ENCODE measurements at places on chromosomes 12 and 14.

- no peak for DNase-seq
Observed at GRCh38 chr14:85420278-85420677, 109.7 kb upstream of the FLRT2 start.

DNA sequence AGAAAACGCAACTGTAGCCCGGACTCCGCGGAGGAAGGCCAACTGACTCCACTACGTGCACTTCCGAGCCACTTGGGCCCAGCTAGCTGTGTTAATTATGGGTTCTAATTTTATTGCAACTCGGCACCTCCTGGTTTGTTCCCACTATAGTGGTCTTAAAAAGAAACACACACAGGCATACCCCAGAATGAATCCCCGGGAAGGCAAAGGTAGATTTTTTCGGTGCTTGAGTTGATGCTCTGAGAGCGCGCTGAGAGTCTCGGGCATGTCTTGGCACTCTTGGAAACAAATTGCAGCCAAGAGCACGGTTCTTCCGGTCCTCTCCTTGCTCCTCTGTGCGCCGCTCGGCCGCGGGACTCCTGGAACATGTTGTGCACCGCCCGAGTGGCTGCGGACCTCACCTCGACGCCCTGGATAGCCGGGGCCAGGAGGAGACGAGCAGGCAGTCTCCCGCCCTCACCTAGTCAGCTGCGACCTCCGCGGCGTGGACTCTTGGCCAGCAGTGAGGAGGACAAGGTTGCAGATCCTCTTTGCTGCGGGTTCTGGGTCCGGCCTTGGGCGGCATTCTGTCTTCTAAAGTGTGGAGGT, 6.8 kb upstream of the PAX9 start:
- DNase-seq = no peak

DNA sequence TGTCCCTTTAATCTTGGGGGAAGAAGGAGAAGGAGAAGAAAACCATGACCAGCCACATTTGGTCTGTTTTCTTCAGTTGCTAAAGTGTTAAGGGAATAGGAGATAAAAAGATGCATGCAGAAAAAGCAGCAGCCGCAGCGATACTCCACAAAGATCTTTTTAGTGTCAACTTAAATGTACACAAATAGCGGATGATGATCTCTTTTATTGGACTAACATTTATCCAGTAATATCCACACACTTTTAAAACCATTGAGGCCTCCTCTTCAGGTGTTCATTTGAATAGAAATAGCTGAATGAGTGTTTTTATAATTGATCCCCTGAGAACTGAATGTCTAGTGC, 83.5 kb downstream of the PAPOLA start:
- DNase-seq = no peak

- DNase-seq = peak; percentile 59
Observed at GRCh38 chr12:108323581-108323980, 15.5 kb downstream of the CMKLR1 start.

DNA sequence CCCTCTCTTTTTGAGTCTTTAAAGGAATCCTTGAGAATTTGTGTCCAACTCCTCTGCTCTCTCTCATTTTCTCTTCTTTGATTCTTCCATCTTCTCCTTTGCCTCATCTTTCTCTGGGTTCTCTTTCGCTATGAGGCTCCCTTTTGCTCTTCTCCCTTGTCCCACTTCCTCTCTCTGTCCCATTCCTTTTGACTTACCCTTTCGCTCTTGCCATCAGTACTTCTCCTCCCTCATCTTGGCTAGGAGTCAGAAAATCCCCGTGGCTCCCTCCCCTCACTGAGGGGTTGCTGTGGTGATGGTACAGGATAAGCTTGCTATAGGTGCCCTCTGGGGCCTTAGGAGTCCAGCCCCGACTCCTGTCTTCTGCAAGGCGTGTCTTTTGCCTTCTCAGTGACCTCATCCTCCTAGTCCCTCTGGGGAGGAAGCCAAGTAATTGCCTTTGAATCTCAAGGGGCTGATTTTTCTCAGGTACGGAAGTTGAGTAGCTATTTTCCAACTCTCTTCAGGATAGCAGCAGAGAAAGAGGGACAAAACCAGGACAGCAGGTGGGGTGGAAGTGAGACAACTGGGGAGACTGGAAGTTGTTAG, 6.4 kb downstream of the PDE1B start:
- no peak for DNase-seq

- DNase-seq = no peak
Observed at GRCh38 chr12:132023658-132024057, 73.9 kb downstream of the EP400 start.

DNA sequence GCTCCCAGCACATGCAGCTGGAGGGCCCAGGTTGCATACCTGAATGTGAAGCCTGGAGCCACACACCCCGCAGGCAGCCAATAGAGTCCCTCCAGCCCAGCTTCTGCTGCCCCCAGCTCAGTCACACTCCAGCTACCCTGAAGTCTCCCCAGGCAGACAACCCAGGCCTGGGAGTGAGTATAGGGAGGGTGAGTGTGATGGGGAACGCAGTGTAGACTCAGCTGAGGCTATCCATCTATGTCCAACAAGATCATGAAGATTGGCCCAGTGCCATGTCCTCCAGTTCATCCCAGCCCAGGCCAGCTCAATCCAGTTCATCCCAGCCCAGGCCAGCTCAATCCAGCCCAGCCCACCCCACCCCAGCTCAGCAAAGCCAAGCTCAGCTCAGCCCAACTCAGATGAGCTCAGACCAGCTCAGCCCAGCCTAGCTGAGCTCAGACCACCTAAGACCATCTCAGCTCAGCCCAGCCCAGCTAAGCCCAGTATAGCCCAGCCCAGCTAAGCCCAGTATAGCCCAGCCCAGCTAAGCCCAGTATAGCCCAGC, 330.4 kb downstream of the TMEM121 start:
- no peak for DNase-seq

- no peak for DNase-seq
Observed at GRCh38 chr14:63344336-63344735, 25.6 kb upstream of the GPHB5 start.

DNA sequence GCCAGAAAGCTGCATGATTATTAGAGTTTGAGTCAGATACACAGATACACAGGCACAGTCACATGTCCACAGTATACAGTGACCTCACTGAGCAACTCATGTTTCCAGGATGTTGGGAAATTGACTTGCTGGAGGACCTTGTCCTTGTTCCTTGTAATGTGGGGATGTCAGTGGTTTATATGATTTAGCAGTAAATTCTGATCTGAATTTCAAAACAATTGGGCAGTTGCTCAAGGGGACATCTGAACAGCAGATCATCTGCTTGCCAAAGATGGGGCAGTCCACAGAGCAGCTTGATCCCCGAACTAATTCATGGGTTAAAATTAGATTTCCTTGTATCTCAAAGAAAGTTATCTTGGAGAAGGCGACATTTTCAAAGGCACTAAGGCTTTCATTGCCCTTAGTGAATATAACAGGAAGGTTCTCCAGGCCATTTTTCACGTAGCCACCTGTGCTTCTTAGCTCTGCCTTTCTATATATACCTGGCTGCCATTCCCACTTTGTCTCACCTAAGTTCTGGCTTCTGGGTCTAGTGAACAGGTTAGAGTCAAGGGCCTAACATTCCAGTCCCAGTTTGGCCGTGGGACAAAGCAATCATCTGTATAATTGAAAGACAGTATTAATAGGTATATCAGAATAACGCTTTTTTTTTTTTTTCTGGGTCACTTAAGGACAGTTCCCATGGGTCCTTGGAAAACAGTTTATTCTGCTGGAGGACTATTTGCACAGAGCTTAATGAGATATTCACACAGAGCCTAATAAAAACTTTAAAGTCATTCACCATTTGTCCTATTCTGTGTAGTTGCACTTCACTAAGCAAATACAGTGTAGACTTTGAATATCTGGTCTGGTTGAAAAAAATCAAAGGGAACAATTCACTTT, 64.9 kb upstream of the STRN3 start:
- DNase-seq = no peak

- DNase-seq = no peak
Observed at GRCh38 chr14:22837114-22837749, 847 bp downstream of the MMP14 start.

DNA sequence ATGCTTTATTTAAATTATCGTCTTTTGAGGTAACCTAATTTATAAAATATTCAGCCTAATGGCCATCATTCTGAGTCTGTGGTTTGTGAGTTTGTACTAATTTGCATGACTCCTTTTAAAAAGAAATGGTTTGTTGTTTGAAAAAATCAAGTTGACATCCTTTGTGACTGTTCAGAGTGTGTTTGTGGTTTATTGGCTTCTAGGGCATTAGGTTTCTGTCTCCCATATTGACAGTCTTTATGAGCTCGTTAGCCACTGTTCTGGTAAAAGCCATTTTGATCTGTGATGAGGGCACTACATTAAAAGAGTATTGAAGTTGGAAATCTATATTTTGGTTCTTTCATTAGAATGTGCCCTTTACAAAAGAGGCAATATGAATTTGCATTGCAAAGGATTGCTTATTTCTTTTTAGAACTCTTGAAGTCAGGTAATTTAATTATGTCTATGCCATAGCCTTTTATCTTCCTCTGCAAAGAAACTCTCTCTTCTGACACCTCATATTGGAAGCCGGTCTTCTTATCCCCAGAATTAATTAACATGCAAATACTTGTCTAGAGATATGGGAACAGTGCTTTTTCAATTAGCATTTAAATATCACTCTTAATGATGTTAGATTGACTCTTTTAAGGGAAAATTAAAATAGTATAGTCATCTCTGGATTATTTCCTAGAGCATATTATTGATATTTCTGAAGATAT, 95.0 kb downstream of the CRADD start:
- DNase-seq = no peak

DNA sequence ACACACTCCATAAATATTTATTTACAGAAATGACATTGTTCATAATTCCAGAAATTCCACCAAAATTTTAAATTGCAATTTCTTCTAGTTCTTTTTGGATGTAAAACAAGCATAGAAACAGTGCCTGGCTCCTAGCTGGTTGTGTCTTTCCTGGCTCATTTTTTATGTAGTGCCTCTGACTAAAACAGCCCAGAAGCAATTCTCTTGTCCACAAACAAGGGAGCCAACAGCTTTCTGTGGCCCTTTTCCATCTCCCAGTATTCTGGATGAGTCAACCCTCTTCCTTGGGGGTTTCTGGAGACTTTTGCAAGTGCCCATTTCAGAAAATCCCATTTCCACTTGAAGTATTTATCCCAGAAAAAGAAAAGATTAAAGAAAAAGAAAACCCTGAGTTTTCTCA, 141.4 kb downstream of the PHLDA1 start:
- DNase-seq = no peak

- DNase-seq = no peak
Observed at GRCh38 chr12:109923481-109924245, 23.6 kb downstream of the TCHP start.

- no peak for DNase-seq
Observed at GRCh38 chr12:114491916-114492315, 86.0 kb upstream of the TBX5 start.

DNA sequence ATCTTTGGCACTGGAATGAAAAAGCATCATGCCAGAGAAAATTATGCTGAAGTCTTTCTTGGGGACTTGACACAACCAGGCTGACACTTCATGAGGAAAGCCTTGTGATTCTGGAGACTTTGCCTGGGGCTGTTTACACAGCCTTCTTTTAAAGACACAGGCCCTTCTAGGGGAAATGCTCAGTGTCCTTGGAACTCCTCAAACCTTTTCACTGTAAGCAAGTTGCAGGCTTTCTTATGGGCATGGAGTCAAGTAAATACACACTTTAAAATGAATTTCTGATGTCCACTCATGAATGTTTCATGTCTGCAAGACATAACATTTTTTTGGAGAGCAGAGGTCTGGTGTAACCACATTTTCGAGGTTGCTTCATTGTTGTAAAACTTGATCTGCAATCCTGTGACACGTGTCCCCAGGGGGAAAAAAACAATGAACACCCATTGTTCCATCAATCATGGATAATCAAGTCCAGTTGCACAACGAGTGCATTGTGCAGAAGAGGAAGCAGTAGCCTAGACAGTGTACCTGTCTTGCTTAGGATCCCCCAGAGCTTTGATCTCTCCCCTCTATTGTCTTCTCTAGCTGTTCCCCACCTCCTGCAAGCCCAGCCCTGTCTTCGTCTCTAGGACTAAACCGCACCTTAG, 155.1 kb upstream of the PRICKLE1 start:
- DNase-seq = no peak

DNA sequence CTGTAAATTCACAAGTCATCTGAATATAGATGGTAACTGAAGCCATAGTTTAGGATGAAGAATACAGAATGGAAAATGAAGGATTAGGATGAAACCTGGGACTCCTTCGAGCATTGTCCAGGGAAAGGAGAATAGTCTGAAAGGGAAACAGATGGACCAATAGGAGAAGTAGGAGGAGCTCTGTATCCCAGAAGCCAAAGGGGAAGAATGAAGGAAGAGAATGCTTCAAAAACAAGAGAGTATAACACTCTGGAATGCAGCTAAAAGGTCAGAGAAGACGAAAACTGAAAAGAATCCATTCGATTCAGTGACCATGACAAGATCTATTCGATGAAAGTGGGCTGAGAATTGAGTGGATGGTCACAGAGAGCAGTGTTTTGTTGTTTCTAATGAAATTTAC, 1.0 kb downstream of the GMFB start:
- peak; percentile 60 for DNase-seq

DNA sequence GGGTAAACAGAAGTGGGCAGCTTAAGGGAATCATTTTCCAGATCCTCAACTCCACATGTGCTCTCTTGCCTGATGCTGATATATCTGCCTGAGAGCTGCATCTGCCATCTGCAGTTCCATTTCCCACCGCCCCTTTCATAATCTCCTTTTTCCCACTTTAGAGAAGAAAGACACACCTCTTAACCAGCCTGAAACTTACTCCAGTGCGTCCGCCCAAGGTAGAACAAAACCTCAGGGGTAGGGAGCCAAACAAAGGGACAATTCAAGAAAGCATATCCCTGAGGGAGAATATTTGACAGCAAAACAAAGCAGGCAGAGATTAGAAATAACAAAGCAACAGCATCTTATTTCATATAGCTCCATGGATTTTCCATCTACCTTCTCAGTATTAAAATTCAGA, 4.3 kb downstream of the MDM1 start:
- DNase-seq = no peak

GRCh38 chr12:12017798-12018197, 52.9 kb upstream of the BCL2L14 start:
- DNase-seq = no peak

GRCh38 chr14:100764471-100765115, 37.9 kb downstream of the DLK1 start:
- DNase-seq = peak; percentile 37

- peak; percentile 79 for DNase-seq
Observed at GRCh38 chr12:26226629-26227360, 31.4 kb downstream of the SSPN start.

GRCh38 chr12:4031703-4032291, 158.6 kb upstream of the PARP11 start:
- no peak for DNase-seq

DNA sequence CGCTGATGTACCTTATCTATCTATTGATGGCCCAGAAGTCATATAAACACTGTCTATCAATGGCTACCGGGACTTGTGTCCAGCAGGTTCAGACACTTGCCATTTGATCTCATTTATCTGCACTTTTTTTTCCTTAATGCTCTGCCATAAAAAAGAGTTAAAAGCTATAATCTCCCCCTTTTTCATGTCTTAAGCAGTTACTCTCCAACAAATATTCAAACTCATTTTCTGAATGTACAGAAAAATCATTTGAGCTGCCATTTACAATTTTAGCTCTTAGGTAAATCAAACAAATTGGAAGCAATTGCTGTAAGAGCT, 101.4 kb downstream of the SLC8A3 start:
- no peak for DNase-seq

GRCh38 chr12:89073027-89073398, 279.3 kb downstream of the DUSP6 start:
- no peak for DNase-seq
